ENCODE measurements at places on chromosomes 1 and 21.

- DNase-seq: no peak
Observed at GRCh38 chr1:52166996-52167753, 25.3 kb downstream of the ZFYVE9 start.

DNA sequence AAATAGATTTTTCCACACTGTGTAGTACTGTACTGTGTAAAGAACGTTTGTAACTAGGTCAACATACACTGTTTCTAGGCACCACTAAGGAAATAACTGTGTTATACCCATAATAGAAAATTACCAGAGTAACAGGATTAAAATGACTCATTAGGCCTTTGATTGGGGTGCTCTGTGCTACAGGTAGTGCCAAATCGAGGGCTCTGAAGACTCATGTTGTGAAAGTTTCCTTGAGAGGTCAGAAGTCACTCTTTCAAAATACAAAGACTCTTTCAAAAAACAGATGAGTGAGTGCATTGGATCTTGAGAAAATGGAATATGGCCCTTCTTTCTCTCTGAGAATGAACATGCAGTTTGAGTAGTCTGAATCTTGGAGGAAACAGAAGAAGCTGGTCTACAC, 143.0 kb downstream of the MRPL39 start:
- no peak for DNase-seq

DNA sequence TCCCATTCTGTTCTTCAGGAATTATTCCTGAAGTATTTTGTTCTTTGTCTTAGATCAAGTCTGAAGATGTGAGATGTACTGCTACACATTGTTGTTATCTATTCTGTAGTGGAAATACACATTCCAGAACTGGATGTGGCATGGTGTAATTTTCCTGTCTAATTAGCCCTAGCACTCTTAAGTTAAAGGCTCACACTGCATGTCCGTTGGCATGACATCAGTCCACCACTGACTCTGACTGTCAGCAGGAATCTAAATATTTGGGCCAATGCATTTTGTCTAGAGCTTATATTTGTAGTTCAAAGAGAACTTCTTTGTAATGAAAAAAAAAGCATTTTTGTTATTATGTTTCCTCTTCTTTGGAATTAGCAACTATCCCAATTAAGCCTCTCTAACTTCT, 201.0 kb downstream of the S1PR1 start:
- DNase-seq: no peak

DNA sequence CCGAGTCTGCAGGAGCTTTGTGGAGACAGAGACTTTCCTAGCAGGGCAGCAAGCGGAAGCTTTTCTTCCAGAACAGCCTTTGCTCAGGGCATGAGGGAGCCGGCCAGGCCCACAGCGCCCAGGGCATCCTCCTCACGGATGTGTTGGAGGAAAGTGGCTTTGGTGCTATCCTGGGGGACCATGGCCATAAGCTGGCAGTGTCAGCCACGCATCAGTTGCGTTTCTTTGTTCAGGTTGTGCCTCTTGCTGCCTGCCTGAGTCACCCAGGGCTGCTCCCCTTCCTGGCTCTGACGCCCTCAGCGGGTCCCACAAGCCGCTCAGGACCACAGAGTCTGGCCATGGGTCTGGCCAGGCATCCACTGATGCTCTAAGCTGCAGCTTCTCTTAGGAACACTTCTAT, 39.6 kb upstream of the PRSS38 start:
- DNase-seq: no peak

DNA sequence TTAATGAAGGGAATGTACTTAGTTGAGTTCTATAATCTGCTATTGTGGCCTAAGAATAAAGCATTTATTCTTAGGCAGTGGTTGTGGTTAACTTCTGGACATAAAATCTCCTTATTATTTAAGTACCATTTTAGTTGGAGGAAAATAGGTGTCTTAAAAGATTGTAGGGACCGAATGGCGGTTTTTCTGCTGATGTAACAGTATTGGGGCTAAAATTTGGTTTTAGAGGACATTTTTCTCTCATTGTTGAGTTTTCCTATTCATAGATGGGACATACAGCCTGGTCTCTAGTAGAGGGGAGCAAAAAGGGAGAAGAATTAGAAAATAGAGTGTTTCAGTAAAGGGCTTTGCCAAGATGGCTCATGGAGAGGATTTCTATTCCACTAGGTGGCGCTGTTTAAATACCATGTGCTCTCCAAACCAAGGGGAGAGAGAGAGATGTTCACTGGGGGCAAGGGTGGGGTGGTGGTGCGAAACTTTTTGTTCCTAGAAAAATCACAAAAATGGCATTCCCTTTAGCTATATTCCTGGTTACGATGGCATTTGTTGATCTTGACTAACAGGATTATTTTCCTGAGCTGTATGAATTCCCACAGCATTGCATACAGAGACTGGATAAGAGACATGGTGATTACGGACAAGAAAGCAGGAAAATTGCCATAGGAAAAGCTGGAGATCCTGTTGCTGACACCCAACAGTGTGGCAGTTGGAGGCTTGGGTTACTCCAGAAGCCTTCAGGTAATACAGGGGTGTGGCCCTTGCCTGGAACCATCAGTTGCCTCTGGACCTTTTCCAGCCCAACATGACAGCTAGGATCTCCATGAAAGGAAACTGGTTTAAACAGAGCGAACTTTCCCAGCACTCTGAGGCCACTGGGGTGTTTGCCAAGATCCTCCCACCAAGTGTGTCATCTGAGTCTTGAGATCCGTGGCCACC, 18.2 kb upstream of the FCGR2A start:
- DNase-seq: no peak

- DNase-seq: no peak
Observed at GRCh38 chr1:104100115-104100514, 350.4 kb downstream of the AMY1C start.

DNA sequence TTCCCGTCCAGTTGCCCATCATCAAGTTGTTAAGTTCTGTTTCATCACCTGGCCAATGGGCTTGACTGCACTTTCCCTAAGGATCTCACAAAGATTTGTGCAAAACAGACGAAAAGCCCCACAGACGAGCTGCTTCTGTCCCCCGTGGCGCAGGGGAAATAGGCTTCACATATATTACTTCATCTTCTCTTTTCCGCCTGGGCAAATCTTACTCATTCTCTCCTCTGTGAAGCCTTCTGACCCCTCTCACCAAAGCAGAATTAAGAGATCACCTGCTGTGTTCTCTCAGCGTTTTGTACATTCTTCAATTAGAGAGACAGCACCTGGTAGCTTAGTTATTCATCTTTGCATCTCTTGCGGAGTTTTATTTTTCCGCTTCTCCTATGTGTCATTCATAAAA, 129.8 kb downstream of the IGSF21 start:
- DNase-seq: no peak

DNA sequence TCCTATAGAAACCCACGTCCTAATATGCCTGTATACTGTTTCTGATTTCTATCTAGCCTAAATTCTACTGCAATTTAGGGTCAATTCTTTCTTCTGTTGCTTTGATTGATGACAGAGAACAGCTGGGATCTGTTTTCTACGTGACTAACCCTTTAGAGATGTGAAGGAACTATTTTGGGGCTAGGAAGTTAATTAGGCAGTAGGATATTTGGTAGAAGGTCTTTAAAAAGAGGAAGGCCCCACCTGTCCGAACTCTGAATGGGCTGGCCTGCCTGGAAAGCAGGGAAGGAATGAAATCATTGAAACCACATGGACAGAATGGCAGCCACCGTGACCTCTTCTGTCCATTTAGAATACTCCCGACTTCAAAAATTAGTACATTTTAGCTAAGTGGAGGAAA, 21.0 kb downstream of the EIF2D start:
- DNase-seq: no peak

DNA sequence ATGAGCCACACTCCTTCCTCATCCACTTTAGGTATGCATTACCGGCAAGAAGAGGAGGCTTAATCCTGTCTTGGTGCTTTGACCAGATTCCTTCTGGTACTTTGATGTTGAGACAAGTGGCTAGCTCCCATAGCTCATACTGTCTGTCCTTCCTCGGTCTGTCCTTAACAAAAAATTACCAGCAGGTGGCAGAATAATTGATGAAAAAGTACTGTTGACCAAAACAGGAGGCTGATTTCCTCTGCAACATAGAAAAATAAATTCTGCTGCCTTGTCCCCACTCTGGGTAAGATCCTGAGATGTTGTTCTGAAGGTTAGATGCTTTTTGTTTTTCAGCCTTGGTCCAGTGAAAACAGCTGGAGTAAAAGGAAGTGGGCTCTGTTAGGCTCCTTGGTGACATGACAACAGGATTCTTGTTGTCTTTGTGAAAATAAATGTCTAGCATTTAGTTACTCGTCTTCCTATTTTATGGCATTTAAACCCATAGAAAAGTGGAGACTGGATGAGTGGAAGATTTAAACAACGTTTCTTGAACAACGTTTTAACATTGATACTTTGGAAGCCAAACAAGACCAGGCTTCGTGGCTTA, 11.2 kb upstream of the HJV start:
- DNase-seq: no peak

DNA sequence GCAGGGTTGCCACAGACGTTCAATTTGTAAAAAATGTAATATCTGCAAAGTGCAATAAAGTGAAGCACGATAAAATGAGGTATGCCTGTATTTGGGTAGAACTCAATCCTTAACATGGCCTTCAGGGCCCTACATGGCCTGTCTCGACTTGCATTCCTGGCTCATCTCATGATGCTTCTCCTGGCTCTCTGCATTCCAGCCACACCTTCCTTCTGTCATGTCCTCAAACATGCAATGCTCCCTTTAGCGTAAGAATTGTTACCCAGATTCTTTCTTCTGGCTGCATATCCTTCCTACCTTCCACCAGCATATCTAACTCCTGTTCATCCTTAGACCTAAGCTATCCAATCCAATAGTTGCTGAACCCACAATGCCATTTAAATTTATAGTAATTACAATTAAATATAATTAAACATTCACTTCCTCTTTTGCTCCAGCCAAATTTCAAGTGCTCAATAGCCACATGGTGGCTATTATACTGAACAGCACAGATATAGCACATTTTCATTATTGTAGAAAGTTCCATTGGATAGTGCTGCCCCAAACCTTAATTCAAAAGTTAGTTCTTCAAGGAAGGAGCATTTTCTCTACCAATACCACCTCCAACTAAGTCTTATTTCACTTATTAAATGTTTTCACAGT, 32.6 kb downstream of the FGGY start:
- DNase-seq: no peak

- DNase-seq: no peak
Observed at GRCh38 chr1:7783178-7783711, 846 bp upstream of the PER3 start.

GRCh38 chr21:32411350-32412161, 950 bp upstream of the EVA1C start:
- DNase-seq: peak; percentile 87

DNA sequence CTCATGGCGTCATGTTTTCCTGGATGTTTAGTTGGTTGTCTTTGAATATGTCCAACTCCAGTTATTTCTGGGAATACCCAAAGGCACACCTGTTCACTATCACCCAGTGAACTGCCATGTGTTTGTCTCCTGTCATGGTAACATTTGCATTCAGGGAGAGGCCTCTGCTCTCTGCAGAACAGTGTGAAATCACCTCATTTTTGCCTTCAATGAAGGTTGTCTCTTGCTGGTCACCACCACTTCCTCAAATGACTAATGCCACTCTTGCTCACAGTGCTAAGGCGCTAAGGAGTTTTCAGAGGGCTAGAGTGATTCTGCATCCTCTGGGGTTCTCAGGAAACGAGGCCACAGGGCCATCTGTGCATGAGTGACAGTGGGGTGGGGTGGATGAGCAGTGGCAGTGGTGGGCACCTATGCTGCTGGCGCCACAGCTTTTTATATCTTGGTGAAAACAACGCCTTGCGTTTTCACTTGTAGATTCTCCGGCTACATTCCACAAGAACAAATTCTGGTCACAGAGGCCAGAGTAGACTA, 60.0 kb upstream of the ATP5PO start:
- DNase-seq: peak; percentile 82

DNA sequence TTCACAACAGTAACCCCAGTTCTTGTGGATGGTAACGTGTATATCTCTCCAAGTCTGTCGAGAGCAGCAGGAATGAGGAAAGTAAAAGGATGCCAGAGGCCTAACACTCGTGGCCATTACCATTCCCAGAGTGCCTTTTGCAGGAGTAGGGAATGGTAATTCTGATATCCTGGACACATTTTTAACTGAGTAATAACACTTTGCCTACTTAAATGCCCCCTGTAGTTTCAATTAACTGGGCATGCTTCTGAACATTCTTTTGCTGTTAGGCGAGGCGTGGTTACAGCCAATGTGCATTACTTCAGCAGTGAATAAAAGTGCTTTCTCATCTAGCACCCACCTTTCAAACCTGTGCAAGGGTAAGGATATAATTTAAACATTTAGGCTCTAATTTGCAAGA, 258.5 kb upstream of the ADGRL2 start:
- no peak for DNase-seq

GRCh38 chr1:3360646-3361257, 93.7 kb upstream of the ARHGEF16 start:
- DNase-seq: no peak

DNA sequence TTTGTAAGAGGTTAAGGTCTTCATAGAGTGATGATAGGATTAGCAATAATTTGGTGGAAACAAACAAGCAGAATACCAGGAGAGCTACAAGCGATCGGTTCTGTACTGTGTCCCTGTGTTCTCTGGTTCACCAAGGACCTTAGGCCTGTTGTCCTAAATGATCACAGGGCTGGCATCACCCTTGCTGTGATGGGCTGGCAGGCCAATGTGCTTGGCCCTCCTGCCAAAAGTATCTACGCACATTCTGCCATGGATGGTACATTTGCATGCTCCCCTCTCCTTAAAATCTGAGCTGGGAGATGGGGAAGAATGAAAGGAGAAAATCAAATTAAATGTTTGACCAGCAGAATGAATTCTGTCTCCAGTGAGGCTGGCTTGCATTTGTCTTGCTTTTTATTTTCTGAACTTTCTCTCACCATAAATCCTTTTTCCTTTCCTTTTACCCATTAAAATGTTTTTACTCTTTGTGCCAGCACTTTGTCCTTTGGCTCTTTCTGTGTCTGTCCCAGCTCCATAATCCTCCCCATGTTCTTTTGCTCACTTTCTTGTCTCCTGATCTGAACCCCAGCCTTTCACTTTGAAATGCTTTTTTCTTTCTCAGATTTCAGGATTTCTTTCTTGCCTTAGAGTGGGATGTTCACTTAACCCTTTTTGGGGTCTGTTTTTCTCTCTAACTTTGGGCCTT, 51.7 kb downstream of the PBX1 start:
- no peak for DNase-seq

DNA sequence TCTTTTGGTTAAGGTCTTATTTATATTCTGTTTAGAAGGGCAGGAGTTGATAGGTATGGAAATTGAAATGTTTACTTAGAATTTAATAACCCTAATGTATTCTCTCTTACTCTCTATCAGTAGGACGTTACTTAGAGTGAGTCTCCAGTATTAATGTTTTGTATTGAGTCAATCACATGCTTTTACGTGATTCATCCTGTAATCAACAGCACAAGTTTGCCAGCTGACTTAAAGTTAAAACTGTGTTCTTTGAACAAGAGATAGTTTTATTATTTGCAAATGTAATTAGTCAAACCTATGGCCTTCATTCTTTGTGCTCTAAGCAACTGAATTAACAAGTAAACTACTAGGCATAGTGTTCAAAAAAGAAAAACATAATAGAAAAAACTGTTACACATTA, 57.3 kb downstream of the PKN2 start:
- DNase-seq: no peak

GRCh38 chr1:195898924-195899323, 709.3 kb downstream of the KCNT2 start:
- no peak for DNase-seq

GRCh38 chr21:38148046-38148445, 108.7 kb upstream of the KCNJ15 start:
- no peak for DNase-seq

All from activated effector memory CD4-positive, alpha-beta T cell treated with anti-CD3 and anti-CD28 coated beads, Interleukin-2, amount 50 U/mL, for 16 hours (primary cell).